ENCODE measurements at places on chromosomes 16 and 17.

- DNase-seq = no peak
Measured at GRCh38 chr17:33806631-33807030, 448.5 kb upstream of the CCL2 start.

- DNase-seq = no peak
Measured at GRCh38 chr16:23280483-23280967, 21.6 kb upstream of the SCNN1B start.

GRCh38 chr17:72852277-72852938, 240.1 kb downstream of the SLC39A11 start:
- no peak for DNase-seq

GRCh38 chr16:10635365-10636021, 55.1 kb upstream of the EMP2 start:
- DNase-seq = no peak

- no peak for DNase-seq
Measured at GRCh38 chr16:6949240-6949639, 383.4 kb upstream of the RBFOX1 start.

DNA sequence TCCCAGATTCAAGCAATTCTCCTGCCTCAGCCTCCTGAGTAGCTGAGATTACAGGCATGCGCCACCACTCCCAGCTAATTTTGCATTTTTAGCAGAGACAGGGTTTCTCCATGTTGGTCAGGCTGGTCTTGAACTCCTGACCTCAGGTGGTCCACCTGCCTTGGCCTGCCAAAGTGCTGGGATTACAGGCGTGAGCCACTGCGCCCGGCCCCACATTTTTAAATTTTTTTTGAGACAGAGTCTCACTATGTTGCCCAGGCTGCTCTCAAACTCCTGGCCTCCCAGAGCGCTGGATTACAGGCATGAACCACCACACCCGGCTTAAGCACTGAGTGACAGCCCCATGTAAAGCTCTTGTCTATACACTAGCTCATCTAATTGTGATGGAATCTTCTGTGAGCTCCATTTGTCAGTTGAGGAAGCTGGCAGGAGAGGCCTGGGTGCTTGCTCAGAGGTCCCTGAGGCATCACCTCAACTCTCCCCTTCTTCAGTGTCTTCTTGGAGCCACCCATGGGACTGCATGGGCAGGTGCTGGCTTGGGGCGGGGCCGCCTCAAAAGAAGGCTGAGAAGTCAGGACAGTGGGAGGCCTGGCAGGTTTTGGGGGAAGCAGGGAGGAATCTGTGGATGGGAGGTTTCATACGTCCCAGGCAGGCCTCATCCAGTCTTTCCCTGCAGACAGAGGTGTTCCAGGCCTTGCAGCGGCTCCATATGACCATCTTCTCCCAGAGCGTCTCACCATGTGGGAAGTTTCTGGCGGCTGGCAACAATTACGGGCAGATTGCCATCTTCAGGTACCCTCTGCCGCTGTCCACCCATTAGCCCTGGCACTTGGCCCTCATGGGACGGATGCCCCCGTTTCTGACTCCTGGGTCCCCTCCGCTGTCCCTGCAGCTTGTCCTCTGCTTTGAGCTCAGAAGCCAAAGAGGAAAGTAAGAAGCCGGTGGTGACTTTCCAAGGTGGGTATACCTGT, 1.5 kb downstream of the THOC6 start:
- DNase-seq = no peak

GRCh38 chr17:75724016-75725003, 3.1 kb downstream of the ITGB4 start:
- no peak for DNase-seq

Data from NCI-H187 (cell line).